Urothelium cell line (cell line): ENCODE measurements at places on chromosomes 4 and X.

DNA sequence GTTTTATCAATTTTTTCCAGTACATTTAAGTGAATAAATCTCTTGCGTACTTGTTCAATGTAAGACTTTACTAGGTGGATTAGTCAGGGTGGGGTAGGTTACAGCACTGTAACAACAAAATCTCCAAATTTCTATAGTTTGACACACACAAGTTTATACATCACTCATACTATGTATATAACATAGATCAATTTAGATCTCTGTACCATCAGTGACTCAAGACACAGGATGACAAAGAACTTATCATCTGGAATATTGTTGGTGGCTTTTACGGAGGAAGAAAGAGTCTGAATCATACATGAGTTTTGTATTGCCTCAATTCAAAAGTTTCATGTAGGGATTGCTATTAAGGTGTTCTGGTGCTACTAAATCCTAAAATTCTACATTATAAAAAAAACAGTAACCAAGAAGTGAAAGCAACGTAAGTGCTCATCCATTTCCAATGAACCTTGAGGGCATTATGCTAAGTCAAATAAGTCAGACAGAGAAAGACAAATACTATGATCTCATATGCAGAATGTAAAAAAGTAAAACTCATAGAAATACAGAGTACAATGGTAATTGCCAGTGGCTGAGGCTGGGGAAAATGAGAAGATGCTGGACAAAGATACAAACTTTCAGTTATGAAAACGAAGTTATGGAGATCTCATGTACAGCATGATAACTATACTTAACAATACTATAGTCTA lies 98.0 kb upstream of the DKK2 start:
- DNase-seq: no peak

GRCh38 chr4:8284391-8284790 lies 14.8 kb downstream of the HTRA3 start:
- DNase-seq: no peak

DNA sequence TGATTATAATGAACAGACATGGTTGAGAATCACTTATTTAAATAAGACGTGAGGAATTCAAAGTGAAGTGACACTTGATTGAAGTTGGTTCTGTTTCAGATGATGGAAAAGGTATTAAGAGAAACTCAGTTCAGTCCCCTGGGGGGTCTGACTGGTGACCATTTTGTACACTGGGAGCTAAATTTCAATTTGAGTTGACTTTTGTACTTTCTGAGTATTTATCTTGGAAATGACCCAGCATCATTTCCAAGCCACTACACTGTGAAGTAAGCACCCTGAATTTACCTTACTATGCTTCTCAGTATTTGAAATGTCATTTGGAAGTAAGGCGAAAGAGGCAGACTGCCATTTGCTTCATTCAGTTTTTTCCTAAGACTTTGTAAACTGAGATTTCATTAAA lies 73.4 kb downstream of the CNOT6L start:
- DNase-seq: no peak

GRCh38 chrX:18886344-18887161 lies 97.4 kb downstream of the PHKA2 start:
- peak; percentile 35 for DNase-seq

DNA sequence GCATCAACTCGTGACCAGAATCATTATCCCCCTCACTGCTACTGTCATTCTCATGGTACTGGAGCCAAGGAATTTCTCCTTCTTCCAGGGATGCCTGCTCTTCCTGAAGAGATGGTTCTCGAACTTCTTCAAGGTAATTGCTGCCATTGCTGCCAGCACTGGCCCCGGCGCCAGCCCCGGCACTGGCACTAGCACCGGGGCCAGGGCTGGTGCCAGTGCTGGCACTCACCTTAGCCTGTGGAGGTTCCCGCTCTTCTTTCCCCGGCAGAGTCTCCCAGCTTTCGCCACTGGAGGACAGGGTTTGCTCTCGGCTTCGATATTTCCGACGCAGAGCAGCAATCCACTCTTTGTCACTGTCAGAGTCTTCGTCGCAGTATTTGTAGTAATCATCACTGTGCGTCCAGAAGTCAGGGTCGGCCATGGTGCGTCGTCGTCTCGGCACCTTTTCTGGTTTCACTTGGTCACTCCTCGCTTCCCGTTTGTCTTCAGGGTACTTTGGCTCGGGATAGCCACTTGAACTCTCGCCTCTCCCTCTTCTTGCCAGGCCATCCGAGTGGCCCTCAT lies 3.4 kb downstream of the PJA1 start:
- DNase-seq: no peak

- DNase-seq: peak; percentile 19
These were observed 930 bp downstream of the ZNF718 start for GRCh38 chr4:125091-125771.

- no peak for DNase-seq
These were observed 31.9 kb upstream of the TLR2 start for GRCh38 chr4:153652051-153652784.

- no peak for DNase-seq
These were observed 49.2 kb downstream of the IRF2 start for GRCh38 chr4:184424993-184425758.

GRCh38 chr4:16238327-16238726 lies 12.1 kb upstream of the TAPT1 start:
- DNase-seq: no peak

GRCh38 chrX:23788521-23788920 lies 5.5 kb downstream of the SAT1 start:
- no peak for DNase-seq

DNA sequence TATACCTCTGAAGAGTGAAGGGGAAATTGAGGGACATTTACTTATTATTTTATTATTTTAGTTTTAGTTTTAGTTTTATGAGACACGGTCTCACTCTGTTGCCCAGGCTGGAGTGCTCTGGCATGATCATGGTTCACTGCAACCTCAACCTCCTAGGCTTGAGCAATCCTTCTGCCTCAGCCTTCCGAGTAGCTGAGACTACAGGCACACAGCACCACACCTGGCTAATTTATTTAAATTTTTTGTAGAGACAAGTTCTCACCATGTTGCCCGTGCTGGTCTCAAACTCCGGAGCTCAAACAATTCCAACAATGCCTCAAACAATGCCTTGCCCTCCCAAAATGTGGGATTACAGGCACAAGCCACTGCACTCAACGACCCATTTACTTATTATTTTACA lies 68.4 kb upstream of the BMP2K start:
- no peak for DNase-seq

DNA sequence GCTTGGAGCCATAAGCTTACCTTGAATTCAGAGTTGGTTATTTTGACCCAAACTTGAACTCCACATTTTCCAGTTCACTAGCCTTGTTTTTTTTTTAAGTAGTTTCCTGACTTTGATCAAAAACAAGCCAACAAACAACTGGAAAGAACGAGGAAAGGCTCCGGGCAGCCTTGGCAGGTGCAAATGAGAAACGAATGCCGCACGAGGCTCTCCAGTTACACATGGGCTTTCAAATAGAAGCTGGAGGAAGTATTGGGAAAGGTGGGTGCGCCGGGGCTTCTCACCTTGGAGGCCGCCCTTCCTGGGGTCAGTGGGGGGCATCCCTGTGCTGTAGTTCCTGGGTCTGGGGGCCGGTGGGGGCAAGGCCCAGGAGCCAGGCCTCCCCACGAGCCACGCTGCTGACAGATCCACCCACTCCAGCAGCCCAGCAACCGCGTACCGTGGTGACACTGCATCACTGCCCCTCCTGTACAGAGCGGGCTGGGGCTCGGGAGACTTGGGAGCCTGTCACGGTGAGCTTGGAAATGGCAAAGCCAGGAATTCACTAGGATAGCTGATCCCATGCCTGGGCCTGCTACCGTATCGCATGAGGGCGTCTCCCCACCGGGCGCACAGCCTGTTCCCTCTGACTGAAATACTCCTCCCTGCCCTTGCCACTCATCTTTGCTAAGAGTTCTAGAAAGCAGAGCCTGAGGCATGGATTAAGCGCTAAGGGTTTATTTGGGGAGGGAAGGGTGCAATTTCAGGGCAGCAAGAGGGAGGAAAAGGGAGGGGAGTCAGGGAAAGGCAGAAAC lies 50.9 kb upstream of the ADRA2C start:
- DNase-seq: no peak

DNA sequence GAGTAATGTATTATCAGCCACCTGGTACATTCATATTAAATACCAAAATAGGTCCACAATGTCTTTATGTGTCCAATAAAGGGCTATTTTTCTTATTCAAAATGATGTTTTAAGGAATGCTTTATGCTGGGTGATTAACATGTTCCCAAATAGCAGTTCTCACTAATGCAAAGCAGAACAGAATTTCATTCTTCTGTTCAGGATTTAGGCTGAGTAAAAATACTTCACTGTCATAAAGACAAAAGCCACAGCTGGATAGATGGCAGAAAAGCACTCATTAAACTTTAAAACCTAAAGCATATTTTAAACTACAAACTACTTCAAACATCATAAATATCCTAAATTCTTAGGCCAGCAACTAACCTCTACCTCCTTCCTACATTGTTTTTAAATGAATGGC lies 244.0 kb downstream of the TMA16 start:
- DNase-seq: no peak

DNA sequence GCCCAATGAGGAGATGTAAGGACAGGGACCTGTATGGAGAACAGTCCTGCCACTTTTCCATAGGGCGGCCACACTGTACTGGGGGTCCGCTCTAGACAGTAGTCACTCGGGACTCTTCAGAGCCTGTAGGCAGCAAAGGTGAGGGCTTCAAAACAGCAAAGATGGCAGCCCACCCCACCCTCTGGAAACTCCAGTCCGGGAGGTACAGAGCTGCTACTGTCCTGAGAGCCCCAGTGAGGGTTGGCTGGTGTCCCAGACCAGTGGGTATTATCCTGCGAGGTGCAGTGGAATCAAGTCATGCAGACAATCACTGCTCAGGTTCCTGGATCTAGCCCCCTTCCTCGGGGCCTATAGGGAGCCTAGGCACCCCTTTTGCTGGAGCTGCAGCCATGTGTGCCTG lies 784.6 kb upstream of the GRID2 start:
- no peak for DNase-seq

DNA sequence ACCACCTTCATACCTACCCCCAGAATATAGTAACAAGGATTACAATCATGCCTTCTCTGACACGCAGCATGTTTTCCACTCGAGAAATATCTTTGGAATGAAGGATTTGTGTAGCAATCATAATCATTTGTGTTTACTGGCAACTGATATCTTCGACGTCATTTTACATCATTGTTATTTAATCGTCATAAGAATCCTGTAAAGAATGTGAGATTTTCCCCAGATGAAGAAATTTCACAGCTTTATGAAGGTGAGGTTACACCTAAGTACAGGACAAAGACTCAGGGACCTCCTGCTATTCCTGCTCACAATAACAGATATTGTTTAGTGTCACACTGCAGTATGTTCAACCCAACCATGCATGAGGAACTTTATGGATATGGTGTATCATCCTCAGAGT lies 198.2 kb upstream of the LDB2 start:
- DNase-seq: no peak

DNA sequence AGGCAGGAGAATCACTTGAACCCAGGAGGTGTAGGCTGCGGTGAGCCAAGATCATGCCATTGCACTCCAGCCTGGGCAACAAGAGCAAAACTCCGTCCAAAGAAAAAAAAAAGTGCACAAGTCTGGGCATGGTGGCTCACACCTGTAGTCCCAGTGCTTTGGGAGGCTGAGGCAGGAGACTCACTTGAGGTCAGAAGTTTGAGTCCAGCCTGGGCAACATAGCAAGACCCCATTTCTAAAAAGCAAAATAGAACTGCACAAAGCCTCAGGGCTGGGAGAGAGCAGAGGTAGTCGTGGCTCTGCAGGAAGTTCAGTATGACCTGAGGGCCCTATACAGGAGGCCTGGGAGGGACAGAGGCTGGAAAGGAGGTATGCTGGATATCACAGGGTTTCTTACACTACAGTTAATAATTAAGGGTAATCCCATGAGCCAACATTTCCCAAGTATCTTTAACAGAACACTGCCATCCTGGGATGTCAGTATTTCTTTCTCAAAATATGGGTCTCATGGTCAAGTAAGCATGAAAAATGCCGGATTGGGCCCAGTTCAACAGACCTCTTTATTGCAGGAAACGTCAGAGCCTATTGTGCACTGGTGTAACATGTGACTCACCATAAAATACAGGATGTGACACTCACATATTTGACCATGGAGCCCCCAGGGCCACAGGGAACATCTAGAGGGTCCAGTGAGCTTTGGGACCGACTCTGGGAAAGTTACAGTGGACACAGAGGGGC lies 37.8 kb downstream of the ACSL1 start:
- DNase-seq: no peak

- no peak for DNase-seq
These were observed 16.3 kb downstream of the MAML3 start for GRCh38 chr4:140137671-140138070.

DNA sequence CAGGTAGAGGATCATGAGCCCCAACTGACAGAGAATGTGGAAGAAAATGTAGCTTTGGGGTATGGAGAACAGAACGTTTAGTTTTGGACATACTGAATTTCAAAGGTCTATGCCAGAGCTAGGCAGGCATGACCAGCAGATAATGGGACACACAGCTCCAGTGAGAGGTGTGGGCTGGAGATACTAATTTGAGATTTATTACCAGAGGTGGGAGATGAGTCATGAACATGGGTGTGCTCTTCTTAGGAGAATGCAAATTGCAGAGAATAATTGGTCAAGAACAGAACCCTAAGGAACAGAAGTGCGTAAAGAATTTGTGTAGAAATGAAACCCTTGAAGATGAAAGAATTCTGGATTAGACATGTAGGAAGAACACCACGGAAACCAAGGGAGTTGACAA lies 125.2 kb downstream of the PACRGL start:
- DNase-seq: no peak

- DNase-seq: no peak
These were observed 83.1 kb downstream of the PPEF2 start for GRCh38 chr4:75819121-75819520.

DNA sequence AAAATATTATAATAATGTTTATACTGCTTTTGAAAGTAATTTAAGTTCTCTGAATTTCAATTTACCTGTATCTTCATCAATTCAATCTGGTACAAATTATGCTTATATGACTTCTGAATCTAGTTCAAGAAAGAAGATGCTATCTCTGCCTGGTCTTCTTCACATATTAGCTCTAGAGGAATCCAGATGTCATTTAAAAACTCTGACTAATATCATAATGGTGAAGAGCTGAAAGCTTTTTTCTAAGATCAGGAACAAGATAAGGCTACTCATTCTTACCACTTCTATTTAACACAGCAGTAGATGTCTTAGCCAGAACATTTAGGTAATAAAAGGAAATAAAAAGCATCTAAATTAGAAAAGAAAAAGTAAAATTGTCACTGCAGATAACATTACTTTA lies 636.1 kb downstream of the ARAP2 start:
- no peak for DNase-seq

- DNase-seq: no peak
These were observed 13.3 kb downstream of the CNOT6L start for GRCh38 chr4:77805840-77806239.

DNA sequence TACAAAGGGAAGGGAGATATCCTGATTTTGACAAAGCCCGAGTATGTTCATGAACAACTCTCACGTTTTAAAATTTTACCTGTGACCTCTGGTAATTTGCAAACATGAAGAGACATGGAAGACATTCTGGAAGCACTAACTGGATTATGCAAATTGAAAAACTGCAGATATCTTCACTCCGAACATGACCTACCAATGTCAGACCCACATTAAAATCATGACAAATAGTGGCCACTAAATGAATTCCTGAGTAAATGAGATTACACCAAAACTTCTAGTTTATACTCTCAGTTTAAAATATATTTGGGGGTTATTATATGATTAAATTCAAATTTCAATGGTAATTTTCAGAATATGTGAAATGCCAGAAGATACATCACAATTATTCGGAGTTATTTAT lies 19.9 kb upstream of the CBR4 start:
- no peak for DNase-seq
